Mucosa of descending colon (tissue), 3 donors: ENCODE measurements at places on chromosomes 12 and 14.

DNA sequence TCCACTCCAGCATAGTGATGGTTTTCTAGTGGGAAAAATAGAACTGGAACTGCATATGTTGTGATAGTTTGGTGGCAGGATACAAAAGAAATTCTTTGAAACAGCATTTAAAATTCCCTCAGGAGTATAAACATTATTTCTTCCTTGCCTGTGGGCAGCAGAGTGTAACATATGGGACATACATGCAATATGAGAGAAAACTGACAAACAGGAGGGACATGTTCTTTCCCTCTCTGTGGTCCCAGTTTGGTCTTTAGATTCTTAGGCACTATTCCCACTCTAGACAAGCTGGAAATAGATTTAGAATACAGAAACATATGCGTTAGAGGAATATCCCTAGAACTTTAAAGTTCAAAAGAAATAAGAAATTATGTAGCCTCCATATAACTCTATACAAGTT is 68.0 kb downstream of the MGAT4C start:
- no peak for DNase-seq

- no peak for DNase-seq
Measured at GRCh38 chr14:90728951-90729350, 87.3 kb downstream of the TTC7B start.

DNA sequence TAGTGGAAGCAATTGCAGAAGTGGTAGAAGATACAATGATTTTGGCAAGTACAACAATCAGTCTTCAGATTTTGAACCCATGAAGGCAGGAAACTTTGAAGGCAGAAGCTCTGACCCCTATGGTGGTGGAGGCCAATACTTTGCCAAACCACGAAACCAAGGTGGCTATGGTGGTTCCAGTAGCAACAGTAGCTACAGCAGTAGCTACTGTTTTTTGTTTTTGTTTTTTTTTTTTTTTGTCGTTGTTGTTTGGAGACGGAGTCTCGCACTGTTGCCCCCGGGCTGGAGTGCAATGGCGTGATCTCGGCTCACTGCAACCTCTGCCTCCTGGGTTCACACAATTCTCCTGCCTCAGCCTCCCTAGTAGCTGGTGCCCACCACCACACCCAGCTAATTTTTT is 47.4 kb downstream of the IFNG-AS1 start:
- DNase-seq, result no peak

DNA sequence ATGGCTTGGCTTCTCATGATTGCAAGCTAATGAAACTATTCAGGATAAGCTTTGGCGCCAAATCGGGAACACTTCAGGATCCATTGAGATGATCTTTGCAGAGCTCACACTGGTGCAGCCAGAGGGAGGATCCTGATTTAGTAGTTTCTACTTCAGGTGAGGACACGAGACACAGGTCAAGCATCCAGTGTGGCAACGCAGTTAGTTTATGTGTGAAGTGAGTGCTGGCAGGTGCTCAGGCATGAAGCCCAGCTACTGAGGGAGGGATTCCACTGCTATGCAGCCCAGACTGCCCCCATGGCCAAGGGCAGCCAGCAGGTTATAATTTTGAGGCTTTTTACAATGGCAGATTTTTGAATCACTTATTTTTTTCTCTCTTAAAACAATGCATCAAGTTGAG is 113.5 kb upstream of the PCED1B start:
- no peak for DNase-seq

GRCh38 chr12:121812921-121813896 is 9.4 kb downstream of the SETD1B start:
- peak; percentile 41 for DNase-seq

- DNase-seq, result no peak
Measured at GRCh38 chr12:32105986-32106516, 596 bp upstream of the BICD1 start.

DNA sequence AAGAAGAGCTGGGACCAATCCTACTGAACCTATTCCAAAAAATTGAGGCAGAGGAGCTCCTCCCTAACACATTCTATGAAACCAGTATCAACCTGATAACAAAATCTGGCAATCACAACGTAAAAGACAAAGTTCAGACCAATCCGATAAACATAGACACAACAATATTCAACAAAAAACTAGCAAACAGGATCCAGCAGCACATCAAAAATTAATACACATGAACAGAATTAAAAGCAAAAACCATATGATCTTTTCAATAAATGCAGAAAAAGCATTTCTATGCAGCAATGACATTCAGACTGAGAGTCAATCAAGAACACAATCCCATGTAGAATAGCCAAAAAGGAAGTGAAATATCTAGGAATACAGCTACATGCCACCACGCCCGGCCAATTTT is 7.0 kb upstream of the CLEC14A start:
- no peak for DNase-seq

- no peak for DNase-seq
Measured at GRCh38 chr12:99960311-99960710, 24.4 kb downstream of the ANKS1B start.

- no peak for DNase-seq
Measured at GRCh38 chr12:107948391-107948945, 174.0 kb downstream of the ASCL4 start.

GRCh38 chr14:96519970-96520369 is 17.8 kb downstream of the PAPOLA start:
- no peak for DNase-seq

DNA sequence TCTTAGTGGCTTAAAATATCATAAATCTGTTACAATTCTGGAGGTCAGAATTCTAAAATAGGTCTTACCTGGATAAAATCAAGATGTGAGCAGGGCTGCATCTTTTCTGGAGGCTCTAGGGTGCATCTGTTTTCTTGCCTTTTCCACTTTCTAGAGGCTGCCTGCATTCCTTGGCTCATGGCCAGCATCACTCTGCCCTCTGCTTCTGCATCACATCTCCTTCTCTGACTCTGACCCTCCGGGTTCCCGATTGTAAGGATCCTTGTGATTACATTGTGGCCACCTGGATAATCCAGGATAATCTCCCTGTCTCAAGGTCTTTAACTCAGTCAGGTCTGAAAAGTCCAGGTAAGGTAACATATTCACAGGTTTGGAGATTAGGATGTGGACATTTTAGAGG is 11.0 kb upstream of the BMP4 start:
- no peak for DNase-seq

- DNase-seq, result no peak
Measured at GRCh38 chr14:59509101-59509500, 24.8 kb downstream of the JKAMP start.

DNA sequence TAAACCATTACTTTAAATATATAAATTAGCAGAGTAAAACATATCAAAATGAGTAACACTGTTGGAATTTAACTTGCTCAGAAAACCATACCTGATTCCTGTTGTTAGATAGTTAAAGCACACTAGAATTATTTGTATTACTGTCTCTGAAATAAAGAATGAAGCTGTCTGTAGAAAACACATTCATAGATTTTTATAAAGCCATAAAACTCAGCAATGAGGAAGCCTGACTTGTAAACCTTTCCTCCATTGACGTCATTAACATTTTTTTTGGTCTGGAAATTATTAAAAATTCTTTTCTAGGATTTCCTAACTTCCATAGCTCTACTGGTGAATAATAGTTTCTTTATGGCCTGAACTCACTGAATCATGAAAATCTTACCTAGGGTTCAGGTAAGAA is 147.6 kb downstream of the BRMS1L start:
- no peak for DNase-seq

- DNase-seq, result no peak
Measured at GRCh38 chr14:90808759-90809529, 7.3 kb downstream of the TTC7B start.

DNA sequence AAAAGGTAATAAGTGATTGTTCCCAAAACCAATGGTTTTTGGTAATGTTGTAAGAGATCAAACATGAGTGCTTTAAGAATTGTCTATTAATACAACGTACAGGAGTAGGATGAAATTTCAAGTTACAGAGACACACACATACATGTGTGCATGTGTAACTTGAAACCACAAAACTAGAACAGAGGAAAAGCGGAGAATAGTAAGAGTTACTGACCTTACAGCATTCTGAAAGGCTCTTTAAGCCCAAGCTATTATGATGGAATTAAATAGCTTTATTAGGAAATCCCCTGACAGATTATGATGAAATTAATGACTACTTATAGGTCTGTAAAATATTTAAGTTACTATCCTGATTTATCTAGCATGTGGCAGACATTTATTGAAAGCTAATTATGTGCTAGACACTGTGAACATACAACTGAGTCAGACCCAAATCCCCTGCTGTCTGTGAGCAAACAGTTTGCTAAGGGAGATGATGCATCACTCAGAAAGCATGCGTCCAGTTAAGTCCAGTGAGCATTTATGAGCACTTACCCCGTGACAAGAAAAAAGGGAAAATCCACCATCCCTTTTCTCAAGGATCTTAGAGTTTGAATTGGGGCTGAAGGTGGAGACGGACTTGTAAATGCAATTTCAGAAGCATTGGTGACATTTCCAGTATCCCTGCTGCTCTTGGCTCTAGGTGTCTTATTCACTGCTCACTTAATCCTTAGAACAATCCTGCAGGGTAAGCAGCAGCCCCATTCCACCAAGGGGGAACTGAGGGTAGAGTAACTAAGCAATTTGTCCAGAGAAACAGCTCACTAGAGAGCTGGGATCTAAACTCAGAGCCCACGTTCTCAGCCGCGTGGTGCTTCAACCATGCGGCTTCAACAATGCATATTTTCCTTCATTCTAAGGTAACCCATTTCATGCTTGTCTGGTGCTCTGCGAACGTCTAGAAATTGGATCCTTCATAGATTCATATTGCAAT is 117.4 kb downstream of the EML1 start:
- DNase-seq, result no peak

DNA sequence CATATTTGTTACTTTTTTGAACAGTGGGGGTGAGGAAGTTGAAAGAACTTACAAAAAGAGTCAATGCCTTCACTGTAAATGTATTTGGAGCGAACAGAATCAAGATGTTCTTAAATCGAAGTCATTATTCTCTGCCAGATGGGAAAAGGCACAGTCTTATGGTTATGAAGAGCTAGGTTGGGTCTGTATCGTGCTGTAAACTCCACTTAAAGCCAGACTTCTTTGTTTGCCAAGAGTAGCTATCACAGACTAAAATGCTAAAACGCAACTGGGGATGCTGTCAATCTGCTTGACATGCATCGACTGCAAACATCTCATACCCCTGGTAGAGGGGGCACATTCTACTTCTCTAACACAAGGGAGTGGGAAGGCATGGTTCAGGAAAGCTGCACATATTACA is 160.4 kb downstream of the DACT1 start:
- no peak for DNase-seq

DNA sequence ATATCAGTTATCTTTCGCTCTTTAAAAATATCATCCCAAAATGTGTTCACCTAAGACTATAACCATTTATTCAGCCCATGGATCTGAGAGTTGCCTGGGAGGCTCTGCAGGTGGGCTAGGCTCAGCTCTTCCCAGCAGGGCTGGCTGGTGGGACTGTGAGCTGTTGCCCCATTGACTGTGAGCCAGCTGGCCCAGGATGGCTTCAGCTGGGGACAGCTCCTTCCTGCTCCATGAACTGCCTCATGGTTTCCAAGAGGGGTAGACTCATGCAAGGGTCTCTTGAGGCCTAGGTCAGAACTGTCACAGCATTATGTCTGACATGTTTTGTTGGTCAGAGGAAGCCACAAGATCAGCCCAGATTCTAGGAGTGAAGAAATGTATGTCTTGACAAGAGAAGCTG is 114.1 kb upstream of the E2F7 start:
- no peak for DNase-seq

DNA sequence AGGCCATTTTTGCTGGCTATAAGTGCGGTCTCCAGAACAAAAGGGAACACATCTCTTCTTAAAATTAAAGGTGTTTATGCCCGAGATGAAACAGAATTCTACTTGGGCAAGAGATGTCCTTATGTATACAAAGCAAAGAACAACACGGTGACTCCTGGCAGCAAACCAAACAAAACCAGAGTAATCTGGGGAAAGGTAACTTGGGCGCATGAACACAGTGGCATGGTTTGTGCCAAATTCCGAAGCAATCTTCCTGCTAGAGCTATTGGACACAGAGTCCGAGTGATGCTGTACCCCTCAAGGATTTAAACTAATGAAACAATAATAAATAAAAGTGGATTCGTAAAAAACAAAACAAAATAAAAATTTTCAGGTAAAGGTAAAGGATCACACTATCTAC is 33.4 kb downstream of the PKP2 start:
- DNase-seq, result no peak

DNA sequence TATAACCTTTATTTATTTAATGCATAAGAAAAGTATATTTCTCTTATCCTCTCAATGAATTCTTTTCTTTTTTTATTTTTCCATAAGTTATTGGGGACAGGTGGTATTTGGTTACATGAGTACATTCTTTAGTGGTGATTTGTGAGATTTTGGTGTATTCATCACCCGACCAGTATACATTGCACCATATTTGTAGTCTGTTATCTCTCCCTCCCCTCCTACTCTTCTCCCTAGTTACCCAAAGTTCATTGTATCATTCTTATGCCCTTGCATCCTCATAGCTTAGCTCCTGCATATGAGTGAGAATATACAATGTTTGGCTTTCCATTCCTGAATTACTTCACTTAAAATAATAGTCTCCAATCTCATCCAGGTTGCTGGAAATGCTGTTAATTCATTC is 1900.0 kb upstream of the SEL1L start:
- DNase-seq, result no peak

DNA sequence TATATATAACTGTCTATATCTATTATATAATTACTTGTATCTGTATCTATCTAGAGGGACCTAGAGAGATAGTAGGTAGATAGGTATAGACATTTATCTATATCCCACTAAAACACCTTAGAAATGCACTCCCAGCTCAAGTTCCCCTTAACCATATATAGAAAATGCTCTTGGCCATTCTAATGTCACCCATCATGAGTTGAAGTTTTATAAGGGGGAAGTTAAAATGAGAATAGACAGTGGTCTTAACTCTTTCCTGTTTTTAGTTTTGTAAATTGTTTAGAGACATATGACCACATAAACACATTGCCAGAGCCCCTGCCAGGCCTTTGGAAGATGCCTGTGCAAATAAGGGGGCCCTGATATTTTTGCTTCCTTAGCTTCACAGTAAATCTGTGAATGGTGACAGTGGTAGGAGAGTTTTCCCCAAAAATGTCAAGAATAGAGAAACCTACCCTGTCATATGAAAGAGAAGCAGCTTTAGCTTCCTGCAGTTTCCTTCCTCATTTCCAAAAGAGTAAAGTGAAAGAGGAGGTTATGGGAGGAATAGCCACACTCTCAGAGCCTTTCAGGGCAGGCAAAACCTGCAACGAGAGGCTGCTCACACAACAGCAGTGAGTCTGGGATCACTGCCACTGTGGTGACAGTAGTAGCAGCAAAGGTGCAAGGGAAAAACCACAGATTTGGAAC is 45.5 kb downstream of the MGST1 start:
- DNase-seq, result no peak

- no peak for DNase-seq
Measured at GRCh38 chr12:64304571-64304970, 82.5 kb upstream of the KICS2 start.
